ENCODE measurements at places on chromosomes 12 and 14. TPM values are rescaled to one million over a fixed set of nuclear protein-coding genes. Genes with fewer than 3 reads are reported as not detected.

DNA sequence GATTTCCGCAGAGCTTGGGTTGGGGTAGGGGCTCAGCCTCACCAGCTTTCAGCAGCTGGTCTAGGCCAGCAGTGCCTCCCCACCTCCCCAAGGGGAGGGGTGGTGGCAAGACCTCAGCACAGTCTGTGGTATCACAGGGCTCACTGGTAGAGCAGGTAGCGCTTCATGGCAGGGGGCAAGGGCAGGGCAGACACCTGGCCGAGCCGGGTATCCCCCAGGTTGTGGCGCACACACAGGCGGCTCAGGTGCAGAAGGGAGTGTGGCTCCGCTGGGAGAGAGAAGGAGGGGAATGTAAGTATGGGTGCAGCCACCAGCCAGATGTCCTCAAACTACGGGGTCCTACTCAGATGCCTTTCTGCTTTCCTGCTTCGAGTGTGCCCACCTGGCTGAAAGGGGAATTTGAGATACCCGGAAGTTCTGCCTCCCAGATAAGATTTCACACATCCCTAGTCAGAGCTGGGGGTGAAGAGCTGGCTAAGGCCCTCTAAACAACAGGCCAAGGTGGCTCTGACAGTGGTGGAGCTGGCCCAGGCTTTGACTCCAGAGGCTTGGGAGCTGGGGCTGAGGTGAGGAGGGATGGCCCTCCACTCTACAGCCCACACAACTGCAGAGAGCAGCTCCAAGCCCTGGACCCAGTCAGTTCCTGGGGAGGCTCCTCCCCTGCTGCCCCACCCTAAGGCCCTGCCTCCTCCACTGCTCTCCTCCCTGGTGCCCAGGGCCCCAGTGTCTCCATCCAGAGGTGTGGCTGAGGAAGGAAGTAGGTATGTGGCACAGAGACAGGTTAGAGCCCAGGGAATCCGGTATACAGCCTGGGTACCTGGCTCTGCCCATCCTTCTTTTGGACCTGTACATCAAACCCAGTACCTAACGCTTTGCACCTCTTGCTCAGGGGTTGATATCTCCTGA is 1.8 kb downstream of the SPSB2 start:
- DNase-seq = peak; percentile 56
- H3K27me3 ChIP-seq = no peaks in the 10 kb centered on the region
- H3K36me3 ChIP-seq = peaks cover 59% of the 10 kb centered on the region
- peaks cover 56% of the 10 kb centered on the region for H3K4me1 ChIP-seq

The CD27 gene
- total RNA-seq = 181 TPM

GRCh38 chr14:51251486-51251885 is 11.4 kb downstream of the TMX1 start:
- peaks cover 14% of the 10 kb centered on the region for H3K4me1 ChIP-seq
- H3K27me3 ChIP-seq = no peaks in the 10 kb centered on the region
- peaks cover 37% of the 10 kb centered on the region for H3K36me3 ChIP-seq
- DNase-seq = no peak

DNA sequence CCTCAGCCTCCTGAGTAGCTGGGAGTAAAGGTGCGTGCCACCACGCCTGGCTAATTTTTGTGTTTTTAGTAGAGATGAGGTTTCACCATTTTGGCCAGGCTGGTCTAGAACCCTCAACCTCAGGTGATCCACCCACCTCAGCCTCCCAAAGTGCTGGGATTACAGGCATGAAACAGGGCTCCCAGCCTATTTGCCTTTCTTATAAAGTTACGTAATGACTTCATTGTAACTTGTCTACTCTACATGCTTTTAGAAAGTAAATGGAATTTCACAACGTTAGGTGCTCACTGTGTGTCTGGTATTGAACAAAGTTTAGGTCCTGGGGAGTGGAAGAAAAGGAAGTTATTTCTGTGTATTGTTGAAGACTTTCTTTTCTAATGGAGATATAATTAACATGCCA is 12.5 kb downstream of the CFAP251 start:
- H3K27ac ChIP-seq = no peak overlapping the region
- H3K36me3 ChIP-seq = peaks cover 1% of the 10 kb centered on the region
- no peak overlapping the region for H3K4me3 ChIP-seq

DNA sequence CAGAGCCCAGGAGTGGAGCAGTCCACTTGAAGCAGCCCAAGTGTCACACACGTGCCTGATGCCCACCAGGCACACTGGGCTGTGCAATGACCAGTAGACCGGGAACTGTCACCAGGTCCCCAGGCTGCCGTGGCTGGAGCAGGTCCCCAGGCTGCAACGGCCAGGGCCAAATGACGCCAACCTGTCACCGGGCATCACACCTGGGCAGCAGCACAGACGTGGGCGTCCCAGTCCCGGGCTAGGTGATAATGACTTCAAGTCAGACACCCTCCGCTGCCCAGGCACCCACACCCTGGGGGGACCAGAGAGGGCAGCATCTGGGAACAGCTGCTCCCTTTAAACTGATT is 30.6 kb upstream of the MMP17 start:
- peaks cover 2% of the 10 kb centered on the region for H3K4me1 ChIP-seq

DNA sequence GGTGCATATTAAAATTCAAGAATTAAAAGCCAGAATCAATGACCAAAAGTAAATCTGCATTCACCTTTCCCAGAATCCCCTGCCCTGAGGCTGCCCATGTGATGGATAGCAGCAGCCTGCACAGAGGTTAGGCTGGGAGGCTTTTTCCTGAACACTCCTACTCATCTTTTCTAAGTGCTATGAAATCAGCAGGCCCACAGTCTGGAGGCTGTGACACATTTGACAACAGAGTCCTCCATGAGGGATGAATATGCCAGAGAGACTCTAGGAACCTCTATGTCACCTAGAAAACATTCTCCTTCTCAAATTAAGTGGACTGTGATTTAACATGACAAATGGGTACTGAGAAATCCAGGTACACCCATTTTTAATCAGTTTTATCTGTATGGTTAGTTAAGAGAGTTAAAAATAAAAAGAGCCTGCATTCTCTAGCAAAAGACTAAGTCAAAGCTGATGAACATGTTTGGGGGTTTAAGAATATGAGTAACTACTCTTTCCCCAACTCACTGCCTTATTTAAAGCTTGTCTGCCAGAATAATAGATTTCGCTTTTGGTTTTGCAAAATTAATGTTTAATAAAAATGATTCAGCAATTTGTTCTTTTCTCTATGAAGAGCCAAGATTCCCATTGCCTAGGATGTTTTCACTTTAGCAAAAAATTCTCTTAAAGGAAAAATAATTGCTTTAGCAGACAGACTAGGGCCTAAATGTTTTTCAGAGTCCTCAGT is 115.0 kb downstream of the RTN1 start:
- H3K4me1 ChIP-seq = no peaks in the 10 kb centered on the region
- no peak overlapping the region for H3K27ac ChIP-seq
- no peak overlapping the region for H3K4me3 ChIP-seq
- DNase-seq = no peak
- no peaks in the 10 kb centered on the region for H3K27me3 ChIP-seq
- no peaks in the 10 kb centered on the region for H3K36me3 ChIP-seq

DNA sequence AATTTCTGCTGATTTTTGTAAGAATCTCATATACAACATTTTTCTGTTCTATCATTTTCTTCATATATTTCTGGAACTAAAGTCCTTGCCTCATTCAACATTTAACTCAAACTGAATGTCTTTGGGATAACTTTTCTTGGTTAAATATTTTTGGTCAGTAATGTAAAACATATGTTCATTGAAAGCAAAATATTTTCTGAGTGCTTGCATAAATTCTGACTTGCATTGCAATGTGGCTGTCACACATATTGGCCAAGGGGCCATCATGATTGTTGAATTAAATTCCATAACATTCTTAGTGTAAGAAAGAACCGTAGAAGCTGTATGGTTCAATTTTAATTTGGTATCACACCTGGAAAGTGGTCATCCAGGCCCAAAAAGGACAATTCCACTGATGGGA is 369.4 kb downstream of the GALC start:
- H3K27ac ChIP-seq = no peak overlapping the region
- DNase-seq = no peak

GRCh38 chr12:2879853-2880252 is 2.8 kb downstream of the RHNO1 start:
- peaks cover 25% of the 10 kb centered on the region for H3K36me3 ChIP-seq
- H3K4me1 ChIP-seq = peaks cover 30% of the 10 kb centered on the region

Measured in activated naive CD8-positive, alpha-beta T cell treated with anti-CD3 and anti-CD28 coated beads for 36 hours (primary cell).